ENCODE measurements at places on chromosomes 4 and X. TPM values are rescaled to one million over a fixed set of nuclear protein-coding genes. Genes with fewer than 3 reads are reported as not detected.

GRCh38 chr4:112514647-112515197, 1.3 kb downstream of the NEUROG2 start:
- no peak for DNase-seq
- peak overlapping the region; percentile 49 for H3K4me3 ChIP-seq
- H3K27ac ChIP-seq = no peak overlapping the region

- H3K27me3 ChIP-seq = peaks cover 38% of the 10 kb centered on the region
- H3K4me3 ChIP-seq = peak overlapping the region; percentile 3
These were observed 129.7 kb downstream of the PLS3 start for GRCh38 chrX:115690511-115691216.

GRCh38 chr4:24174602-24175001, 284.8 kb upstream of the PPARGC1A start:
- no peak overlapping the region for H3K4me3 ChIP-seq
- H3K4me1 ChIP-seq = no peaks in the 10 kb centered on the region
- no peak for DNase-seq

DNA sequence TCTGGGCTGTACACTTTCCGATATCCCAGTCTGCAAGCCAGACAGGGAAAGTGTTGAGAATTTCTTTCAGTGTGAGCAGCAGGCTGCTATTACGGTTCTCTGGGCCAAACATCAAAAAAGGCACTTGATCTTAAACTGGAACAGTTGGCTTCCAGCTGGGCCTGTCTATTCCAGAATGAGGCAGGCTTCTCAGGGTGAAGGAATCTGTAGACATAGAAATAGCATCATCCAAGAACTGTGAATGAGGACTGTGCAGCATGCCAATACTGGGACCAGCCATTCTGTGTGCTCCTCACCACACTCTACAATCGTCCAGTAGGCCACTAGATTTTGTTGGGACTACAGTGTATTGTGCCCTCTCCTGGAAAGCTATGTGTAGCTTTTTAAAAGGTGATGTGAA, 31.1 kb downstream of the ART3 start:
- H3K27me3 ChIP-seq = no peaks in the 10 kb centered on the region
- no peak overlapping the region for H3K4me3 ChIP-seq
- DNase-seq = no peak
- H3K36me3 ChIP-seq = no peaks in the 10 kb centered on the region
- no peaks in the 10 kb centered on the region for H3K4me1 ChIP-seq
- H3K27ac ChIP-seq = no peak overlapping the region

DNA sequence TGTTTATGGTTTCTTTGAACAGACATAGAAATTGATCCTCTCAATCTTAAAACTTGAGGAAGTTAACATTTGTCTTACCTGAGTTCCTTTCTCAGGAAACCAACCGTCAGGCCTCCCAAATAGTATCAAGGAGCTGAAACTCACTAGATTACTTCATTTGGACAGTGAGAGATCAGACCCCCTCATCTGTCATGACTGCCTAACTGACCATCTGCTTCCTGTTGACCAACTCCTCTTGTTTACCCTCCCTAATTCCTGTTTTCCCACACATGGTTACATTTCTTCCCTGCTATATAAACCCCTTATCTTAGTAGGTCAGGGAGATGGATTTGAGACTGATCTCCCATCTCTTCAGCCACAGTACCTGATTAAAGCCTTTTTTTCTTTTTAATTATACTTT, 46.2 kb upstream of the NMU start:
- no peak overlapping the region for H3K27ac ChIP-seq
- no peaks in the 10 kb centered on the region for H3K36me3 ChIP-seq
- no peak overlapping the region for H3K4me3 ChIP-seq
- DNase-seq = no peak

DNA sequence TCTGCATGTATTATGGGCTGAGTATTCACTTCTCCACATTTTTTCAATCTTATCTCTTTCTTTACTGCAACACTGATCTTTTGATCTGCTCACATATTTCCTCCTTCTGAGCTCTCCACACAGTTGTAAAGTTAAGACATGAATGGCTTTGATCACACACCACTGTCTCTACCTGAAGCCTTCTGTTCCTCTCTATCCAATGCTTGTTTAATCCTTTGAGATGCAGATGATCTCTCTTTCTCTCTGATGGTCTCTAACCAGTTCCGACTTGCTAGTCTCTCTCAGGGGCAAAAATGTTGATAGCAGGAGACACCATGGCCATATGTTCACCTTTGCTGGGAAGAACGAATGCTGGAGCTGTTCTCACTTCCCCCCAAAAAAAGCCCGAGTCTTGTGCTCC, 162.4 kb downstream of the UNC5C start:
- H3K4me1 ChIP-seq = no peaks in the 10 kb centered on the region
- H3K4me3 ChIP-seq = no peak overlapping the region
- H3K36me3 ChIP-seq = no peaks in the 10 kb centered on the region
- no peak for DNase-seq
- no peak overlapping the region for H3K27ac ChIP-seq

DNA sequence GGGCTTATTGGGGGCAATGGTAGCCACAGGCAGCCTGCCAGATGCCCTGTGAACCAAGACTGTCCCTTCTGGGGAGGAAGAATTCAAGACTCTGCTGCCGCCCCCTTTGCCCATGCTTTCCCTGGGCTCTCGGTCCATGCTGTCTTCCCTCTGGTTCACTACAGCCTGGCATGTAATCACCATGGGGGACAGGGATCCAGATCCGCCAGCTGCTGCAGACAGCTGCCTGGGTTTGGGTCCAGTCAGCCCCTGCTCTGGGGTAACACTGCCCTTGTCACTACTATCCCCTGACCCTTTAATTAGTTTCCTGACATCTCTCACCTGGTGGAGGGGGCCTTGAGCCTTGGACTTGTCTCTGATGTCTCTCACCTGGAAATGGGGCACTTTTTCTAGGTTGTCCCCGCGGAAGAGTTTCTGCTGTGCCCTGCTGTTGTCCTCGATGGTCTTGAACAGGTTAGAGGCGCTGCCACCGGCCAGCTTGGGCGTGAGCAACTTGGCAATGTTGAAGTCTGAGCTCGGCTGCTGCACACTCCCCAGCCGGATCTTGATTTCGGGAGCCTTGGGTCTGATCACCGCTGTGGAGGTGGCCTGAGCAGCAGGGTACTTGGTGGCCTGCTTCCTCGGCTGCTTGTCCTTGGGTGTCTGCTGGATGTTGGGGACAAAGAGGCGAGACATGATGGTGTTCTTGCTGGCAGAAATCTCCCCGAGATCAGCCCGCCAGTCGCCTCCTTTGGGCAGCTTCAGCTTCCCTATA, 6.4 kb downstream of the C4orf54 start:
- no peak overlapping the region for H3K27ac ChIP-seq
- H3K4me3 ChIP-seq = no peak overlapping the region
- no peak for DNase-seq
- no peaks in the 10 kb centered on the region for H3K27me3 ChIP-seq

DNA sequence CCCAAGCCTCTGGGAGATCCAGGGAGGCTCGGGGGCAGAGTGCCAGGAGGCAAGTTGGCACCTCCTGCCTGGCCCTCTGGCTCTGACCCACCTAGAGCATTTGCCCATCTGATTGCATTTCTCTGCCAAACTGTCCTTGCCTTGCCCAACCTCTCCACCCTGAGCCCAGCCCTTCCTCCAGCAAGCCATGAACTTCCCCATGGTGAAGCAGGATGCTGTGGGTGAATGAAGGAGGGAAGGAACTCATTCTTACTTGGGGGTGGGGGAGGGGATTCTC, 9.3 kb upstream of the CNGA2 start:
- no peaks in the 10 kb centered on the region for H3K4me1 ChIP-seq
- no peaks in the 10 kb centered on the region for H3K27me3 ChIP-seq
- H3K36me3 ChIP-seq = no peaks in the 10 kb centered on the region
- no peak overlapping the region for H3K4me3 ChIP-seq
- H3K27ac ChIP-seq = no peak overlapping the region
- DNase-seq = no peak

- H3K4me3 ChIP-seq = no peak overlapping the region
- peaks cover 5% of the 10 kb centered on the region for H3K4me1 ChIP-seq
- H3K27me3 ChIP-seq = no peaks in the 10 kb centered on the region
- no peak overlapping the region for H3K27ac ChIP-seq
These were observed 4.8 kb upstream of the SCOC start for GRCh38 chr4:140368686-140369085.

- peaks cover 8% of the 10 kb centered on the region for H3K4me1 ChIP-seq
- H3K27ac ChIP-seq = peak overlapping the region; percentile 88
- peak overlapping the region; percentile 56 for H3K4me3 ChIP-seq
- no peak for DNase-seq
These were observed 14.6 kb downstream of the NDUFB11 start for GRCh38 chrX:47129899-47130358.

GRCh38 chrX:84188320-84188834, 378 bp upstream of the RPS6KA6 start:
- H3K4me3 ChIP-seq = peak overlapping the region; percentile 65
- no peaks in the 10 kb centered on the region for H3K27me3 ChIP-seq
- no peaks in the 10 kb centered on the region for H3K36me3 ChIP-seq
- H3K4me1 ChIP-seq = no peaks in the 10 kb centered on the region

- peak; percentile 40 for DNase-seq
- H3K4me3 ChIP-seq = no peak overlapping the region
- no peak overlapping the region for H3K27ac ChIP-seq
- no peaks in the 10 kb centered on the region for H3K4me1 ChIP-seq
These were observed 29.1 kb downstream of the TTC29 start for GRCh38 chr4:146916479-146917076.

- H3K4me1 ChIP-seq = no peaks in the 10 kb centered on the region
- H3K27me3 ChIP-seq = no peaks in the 10 kb centered on the region
- no peak for DNase-seq
These were observed 70.8 kb downstream of the RWDD4 start for GRCh38 chr4:183588169-183588675.

DNA sequence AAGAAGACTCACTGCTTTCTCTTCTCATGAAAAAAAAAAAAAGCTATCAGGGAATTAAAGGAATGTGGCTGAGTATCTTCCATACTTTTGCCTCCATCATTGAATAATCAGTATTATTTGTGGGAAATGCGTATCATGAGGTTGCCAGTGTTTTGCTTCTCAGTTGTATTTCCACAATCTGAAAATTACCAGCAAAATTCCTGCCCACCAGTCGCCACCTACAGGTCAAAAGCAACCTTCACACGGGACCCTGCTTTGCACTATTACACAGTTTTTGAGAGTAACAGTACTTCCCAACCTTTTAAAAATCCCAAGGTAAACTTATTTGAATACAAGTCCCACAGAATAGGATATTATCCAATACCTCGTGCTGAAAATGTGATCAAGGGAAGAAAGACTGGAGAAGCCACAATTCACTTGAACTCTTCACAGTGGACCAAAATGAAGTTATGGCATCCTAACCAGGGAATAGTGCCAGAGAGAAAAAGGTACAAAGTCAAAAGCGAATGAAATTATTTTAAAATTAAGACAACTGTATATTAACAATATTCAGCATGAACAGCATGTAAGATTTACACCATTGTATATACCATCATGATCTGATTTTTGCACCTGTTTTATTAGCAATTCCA, 30.4 kb downstream of the PGRMC1 start:
- H3K27ac ChIP-seq = no peak overlapping the region
- no peak overlapping the region for H3K4me3 ChIP-seq
- no peaks in the 10 kb centered on the region for H3K36me3 ChIP-seq
- no peaks in the 10 kb centered on the region for H3K4me1 ChIP-seq

DNA sequence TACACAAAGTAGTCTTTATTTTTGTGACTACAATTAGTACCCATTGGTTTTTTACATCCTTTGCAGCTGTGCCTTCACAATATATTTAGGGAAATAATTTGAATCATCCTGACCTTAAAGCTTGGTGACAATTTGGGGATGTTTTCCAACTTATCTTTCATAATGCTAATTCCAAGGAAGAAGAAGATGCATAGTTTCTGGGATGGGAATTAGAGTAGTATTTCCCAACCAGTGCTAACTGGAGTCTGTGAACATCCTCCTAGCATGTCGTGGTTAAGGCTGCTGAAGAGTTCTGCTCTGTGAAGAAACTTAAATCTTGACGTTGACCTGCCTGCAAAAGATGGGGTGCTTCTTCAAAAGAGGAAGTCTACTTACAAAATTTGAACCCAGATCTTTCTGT, 173.5 kb downstream of the ANK2 start:
- H3K27me3 ChIP-seq = no peaks in the 10 kb centered on the region
- no peak overlapping the region for H3K4me3 ChIP-seq
- H3K36me3 ChIP-seq = no peaks in the 10 kb centered on the region
- no peak overlapping the region for H3K27ac ChIP-seq
- DNase-seq = no peak
- no peaks in the 10 kb centered on the region for H3K4me1 ChIP-seq

DNA sequence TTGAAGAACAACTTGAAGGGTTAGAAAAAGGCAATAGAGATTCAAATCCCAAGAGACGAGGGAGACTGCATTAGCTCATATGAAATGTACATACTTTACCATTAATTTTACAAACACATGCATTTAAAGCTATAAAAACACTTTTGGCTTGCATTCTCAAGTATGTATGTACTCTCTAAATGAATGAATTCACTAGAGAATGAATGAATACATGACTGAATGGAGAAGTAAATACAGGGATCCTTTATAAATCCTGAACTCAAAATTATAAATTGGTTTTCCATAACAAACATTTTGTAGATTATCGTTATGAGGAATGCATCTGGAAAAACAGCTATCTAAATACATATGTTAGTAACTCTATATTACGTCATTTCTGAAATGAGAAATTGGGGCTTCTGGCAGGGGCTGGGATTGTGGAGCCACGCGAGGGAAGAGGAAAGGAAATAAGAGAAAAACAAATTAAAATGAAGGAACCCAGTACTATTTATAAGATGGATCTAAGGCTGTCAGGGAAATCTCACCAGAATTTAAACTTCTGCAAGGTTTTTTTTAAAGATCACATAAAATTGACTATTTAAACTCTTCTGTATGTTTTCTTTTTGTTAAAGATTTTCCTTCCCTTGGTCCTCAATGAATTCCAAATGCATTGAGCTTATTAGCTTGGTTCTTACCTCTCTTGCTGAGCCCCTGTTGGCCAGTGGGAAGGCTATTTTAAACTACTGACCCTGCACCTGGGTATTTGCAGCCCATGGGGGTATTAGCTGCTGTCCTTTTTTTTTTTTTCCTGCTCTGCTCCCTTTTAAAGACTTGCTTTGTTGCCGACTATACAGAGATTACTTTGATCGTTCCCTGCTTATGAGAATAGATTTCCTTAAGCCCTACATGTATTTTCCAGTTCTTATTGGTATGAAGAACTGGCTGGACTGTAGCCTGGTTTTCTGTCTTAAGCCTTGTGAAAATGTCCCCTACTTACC, 207.8 kb downstream of the ADGRL3 start:
- H3K4me3 ChIP-seq = no peak overlapping the region
- no peak for DNase-seq
- H3K4me1 ChIP-seq = no peaks in the 10 kb centered on the region
- H3K27me3 ChIP-seq = no peaks in the 10 kb centered on the region
- no peak overlapping the region for H3K27ac ChIP-seq
- no peaks in the 10 kb centered on the region for H3K36me3 ChIP-seq

- no peak overlapping the region for H3K4me3 ChIP-seq
- H3K36me3 ChIP-seq = no peaks in the 10 kb centered on the region
- H3K27me3 ChIP-seq = no peaks in the 10 kb centered on the region
- no peak for DNase-seq
- H3K4me1 ChIP-seq = peaks cover 24% of the 10 kb centered on the region
These were observed 80.6 kb upstream of the DHX15 start for GRCh38 chr4:24664956-24665355.

RIPPLY1 gene
- not detected for total RNA-seq

S100P gene
- total RNA-seq = not detected

IL13RA2 gene
- not detected for total RNA-seq

SCRG1 gene
- total RNA-seq = 2.2 TPM

LRIT3 gene
- 0.44 TPM for total RNA-seq

OR13H1 gene
- not detected for total RNA-seq

TRIM60 gene
- not detected for total RNA-seq

GPR78 gene
- not detected for total RNA-seq

TMEM150C gene
- total RNA-seq = 13.1 TPM

SYN1 gene
- total RNA-seq = 1.2 TPM

SLC6A8 gene
- 19.4 TPM for total RNA-seq

TKTL2 gene
- total RNA-seq = not detected

COL4A6 gene
- 0.21 TPM for total RNA-seq
